ENCODE measurements at places on chromosomes 5 and 9. TPM values are rescaled to one million over a fixed set of nuclear protein-coding genes. Genes with fewer than 3 reads are reported as not detected.

The FABP6 gene
- polyA plus RNA-seq, result 0.68 TPM

The TERT gene
- polyA plus RNA-seq, result not detected

The CCDC112 gene
- 4.1 TPM for polyA plus RNA-seq

The TMEM174 gene
- not detected for polyA plus RNA-seq

The ENTR1 gene
- polyA plus RNA-seq, result 13.6 TPM

The AFAP1L1 gene
- 26.2 TPM for polyA plus RNA-seq

The NUTM2G gene
- polyA plus RNA-seq, result 0.02 TPM

The ZDHHC11B gene
- 6.6 TPM for polyA plus RNA-seq

The FAM153A gene
- 3.7 TPM for polyA plus RNA-seq

The OR5C1 gene
- not detected for polyA plus RNA-seq

The RETREG1 gene
- polyA plus RNA-seq, result 114 TPM

The CER1 gene
- polyA plus RNA-seq, result not detected

The ALDOB gene
- 0.91 TPM for polyA plus RNA-seq

The PCDHA1 gene
- polyA plus RNA-seq, result not detected

The HK3 gene
- polyA plus RNA-seq, result 8.3 TPM

The C5orf52 gene
- polyA plus RNA-seq, result not detected

The GRXCR2 gene
- 1.1 TPM for polyA plus RNA-seq

The MEIKIN gene
- 0.20 TPM for polyA plus RNA-seq

The OLFML2A gene
- polyA plus RNA-seq, result 15.1 TPM

The ZNF300 gene
- 1.6 TPM for polyA plus RNA-seq

The NANS gene
- 37.2 TPM for polyA plus RNA-seq

The BARHL1 gene
- not detected for polyA plus RNA-seq

The RAPGEF1 gene
- polyA plus RNA-seq, result 58.5 TPM

The FCN2 gene
- 0.72 TPM for polyA plus RNA-seq

The GABRP gene
- polyA plus RNA-seq, result 0.11 TPM

The GABBR2 gene
- not detected for polyA plus RNA-seq

The ELOVL7 gene
- 0.63 TPM for polyA plus RNA-seq

The PCDHB15 gene
- 2.5 TPM for polyA plus RNA-seq

The ACOT12 gene
- polyA plus RNA-seq, result not detected

The TRIM36 gene
- polyA plus RNA-seq, result 0.07 TPM

The PDE6A gene
- 0.07 TPM for polyA plus RNA-seq

The DTWD2 gene
- 6.1 TPM for polyA plus RNA-seq

The RAPGEF6 gene
- polyA plus RNA-seq, result 2.7 TPM

The PANK3 gene
- 5.3 TPM for polyA plus RNA-seq

The PCDHA2 gene
- not detected for polyA plus RNA-seq

The HSPB3 gene
- 644 TPM for polyA plus RNA-seq

The FRMD3 gene
- 65.7 TPM for polyA plus RNA-seq

The AIF1L gene
- polyA plus RNA-seq, result 15.7 TPM

The IL13 gene
- polyA plus RNA-seq, result not detected

The TRIM7 gene
- polyA plus RNA-seq, result 4.4 TPM

The RNF183 gene
- polyA plus RNA-seq, result not detected

The PROB1 gene
- 22.2 TPM for polyA plus RNA-seq

The BHMT2 gene
- polyA plus RNA-seq, result 21.8 TPM

The ELAVL2 gene
- 0.07 TPM for polyA plus RNA-seq

The LRRTM2 gene
- polyA plus RNA-seq, result 0.07 TPM

The MCCC2 gene
- polyA plus RNA-seq, result 52.0 TPM

The AP3B1 gene
- polyA plus RNA-seq, result 19.0 TPM

The SPOCK1 gene
- polyA plus RNA-seq, result 41.0 TPM

The ARHGEF39 gene
- polyA plus RNA-seq, result 0.52 TPM

The CTNND2 gene
- polyA plus RNA-seq, result 4.1 TPM

The GPR151 gene
- polyA plus RNA-seq, result not detected

The WNK2 gene
- 167 TPM for polyA plus RNA-seq

The PCDHGC4 gene
- polyA plus RNA-seq, result 1.3 TPM

The EQTN gene
- not detected for polyA plus RNA-seq

The SARDH gene
- polyA plus RNA-seq, result 1.7 TPM

Data from right cardiac atrium (tissue), 5 donors.